ENCODE measurements at places on chromosomes 2 and 18.

DNA sequence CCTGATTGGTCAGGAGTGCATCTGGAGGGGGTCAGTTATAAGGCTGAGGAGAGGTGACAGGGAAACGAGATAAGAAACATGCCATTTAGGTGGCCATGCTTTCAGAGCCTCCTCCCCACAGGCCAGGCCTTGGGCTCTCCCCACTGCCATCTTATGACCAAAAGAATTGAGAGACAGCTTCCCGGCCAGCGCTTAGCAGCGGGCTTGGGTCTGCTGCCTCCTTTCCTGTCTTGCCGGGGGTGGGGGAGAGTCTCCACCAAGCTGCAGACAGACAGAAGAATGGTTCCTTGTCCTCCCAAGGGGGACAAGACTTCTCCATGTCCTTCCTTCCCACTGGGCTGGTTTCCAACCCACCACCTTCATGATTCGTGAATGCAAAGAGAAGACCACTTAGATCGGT lies 171.3 kb downstream of the SMAD7 start:
- DNase-seq, result no peak

GRCh38 chr2:27003857-27004256 lies 28.9 kb upstream of the TMEM214 start:
- no peak for DNase-seq

DNA sequence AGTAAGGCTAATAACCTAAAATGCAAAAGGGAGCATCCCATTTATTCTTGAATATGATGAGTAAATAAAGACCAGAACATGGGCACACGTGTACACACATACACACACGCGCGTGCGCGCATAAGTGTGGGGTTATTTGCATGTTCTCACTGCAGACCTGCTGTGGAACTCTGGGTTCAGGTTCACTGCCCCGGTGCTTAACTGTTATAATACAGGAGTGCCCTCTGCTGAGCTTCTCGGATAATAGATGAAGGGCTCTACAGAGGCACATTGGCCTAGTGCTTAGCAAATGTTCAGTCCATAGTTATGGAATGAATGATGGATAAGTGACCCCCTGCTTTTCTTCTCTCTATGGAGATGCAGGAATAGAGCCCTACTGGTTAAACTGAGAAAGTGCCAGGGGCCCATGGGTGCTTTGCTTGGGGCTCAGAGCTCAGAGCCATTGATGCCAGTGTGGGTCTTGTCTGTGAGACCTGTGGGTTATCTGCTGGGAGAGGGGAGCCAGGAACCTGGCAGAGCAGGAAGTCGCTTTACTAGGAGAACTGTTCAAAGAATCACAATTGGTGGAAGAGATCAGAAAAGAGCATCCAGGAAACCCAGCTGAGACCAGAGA lies 3.6 kb upstream of the ARL4C start:
- peak; percentile 90 for DNase-seq

DNA sequence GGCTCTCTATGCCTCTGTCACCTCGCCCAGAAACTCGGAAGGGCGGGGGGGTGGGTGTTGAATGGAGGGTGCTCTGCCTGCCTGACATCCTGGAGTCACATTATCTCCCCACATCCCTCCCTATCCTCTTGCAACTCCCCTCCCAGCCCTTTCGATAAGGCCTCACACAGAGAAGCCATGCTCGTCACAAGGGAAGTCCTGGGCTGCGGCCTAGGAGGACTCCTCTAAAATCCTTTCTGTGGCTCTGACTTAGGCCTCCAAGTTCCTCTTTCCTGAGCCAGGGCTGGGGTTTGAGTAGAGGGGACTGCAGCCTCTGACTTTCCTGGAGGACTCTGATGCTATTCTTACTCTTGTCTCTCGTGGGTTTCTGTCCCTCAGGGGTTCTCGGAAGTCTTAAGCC lies 75.0 kb upstream of the PKDCC start:
- DNase-seq, result no peak

- DNase-seq, result no peak
Observed at GRCh38 chr18:55506074-55506473, 81.9 kb downstream of the TCF4 start.

DNA sequence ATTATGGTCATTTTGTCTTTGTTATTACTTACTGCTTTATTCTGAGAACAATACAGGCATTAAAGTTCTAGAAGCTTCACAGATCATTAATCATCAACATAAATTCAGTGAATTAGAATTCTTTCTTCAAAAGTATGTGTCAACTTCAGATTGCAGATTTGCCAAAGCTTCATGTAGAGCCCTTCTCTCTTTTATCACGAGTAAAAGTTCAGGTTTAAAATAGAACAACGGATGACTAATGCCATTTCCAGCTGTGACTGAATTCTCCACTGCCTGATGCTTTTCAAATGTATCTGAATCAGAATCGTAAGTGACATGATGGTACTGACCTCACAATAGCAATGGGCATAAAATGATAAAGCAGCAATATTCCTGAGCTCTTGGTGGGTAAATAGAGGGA lies 116.0 kb downstream of the ABCA12 start:
- no peak for DNase-seq

GRCh38 chr2:38945372-38945771 lies 55.7 kb downstream of the ARHGEF33 start:
- no peak for DNase-seq

- no peak for DNase-seq
Observed at GRCh38 chr2:111219734-111220505, 99.2 kb downstream of the BCL2L11 start.

- DNase-seq, result no peak
Observed at GRCh38 chr2:169716238-169716886, 17.3 kb upstream of the KLHL23 start.

DNA sequence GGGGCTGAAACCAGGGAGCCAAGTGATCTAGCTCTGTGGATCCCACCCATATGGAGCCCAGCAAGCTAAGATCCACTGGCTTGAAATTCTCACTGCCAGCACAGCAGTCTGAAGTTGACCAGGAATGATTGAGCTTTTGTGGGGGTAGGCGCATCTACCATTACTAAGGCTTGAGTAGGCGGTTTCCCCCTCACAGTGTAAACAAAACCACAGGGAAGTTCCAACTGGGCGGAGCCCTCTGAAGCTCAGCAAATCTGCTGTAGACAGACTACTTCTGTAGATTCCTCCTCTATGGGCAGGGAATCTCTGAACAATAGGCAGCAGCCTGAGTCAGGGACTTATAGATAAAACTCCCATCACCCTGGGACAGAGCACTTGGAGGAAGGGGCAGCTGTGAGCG lies 96.7 kb downstream of the CCDC148 start:
- DNase-seq, result no peak

GRCh38 chr2:231722721-231723307 lies 14.5 kb downstream of the PTMA start:
- DNase-seq, result no peak

- no peak for DNase-seq
Observed at GRCh38 chr2:145197944-145198343, 678.0 kb upstream of the ZEB2 start.

DNA sequence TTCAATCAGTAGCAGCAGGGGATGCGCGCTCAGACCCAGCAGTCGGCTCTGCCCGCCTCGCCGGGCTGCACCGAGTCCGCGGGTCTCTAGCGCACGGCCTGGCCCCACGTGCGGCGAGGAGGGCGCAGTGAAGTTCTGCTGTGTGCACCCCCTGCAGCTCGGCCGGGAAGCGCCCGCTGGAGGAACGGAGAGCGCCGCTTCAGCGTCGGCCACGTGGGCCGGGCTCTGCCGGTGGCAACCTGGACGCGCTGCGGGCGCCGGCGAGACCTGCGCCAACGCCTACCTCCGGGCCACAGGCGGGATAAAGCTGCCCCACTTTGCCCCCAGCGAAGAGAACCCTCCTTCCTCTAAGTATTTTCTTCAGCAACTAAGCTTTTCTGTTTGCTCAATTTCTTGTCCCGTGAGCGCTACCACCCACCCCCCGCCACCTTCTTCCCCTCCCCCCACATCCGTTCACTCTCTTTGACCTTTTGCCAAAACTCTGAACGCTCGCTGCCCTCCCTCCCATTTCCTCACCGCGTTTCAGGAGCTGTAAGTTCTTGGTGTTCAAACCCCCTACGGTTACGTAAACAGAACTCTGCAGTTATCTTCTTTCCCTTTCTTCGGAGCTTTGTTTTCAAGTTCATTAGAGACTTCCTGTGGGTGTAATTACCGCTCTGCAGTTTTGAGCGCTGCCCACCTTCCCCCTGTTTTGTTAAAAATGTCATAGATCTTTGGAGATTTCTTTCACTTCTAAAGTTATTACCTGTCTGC lies 42.6 kb upstream of the EDAR start:
- peak; percentile 78 for DNase-seq

GRCh38 chr2:130241041-130241707 lies 42.9 kb upstream of the TUBA3E start:
- DNase-seq, result no peak

GRCh38 chr2:200378652-200379290 lies 72.3 kb downstream of the SPATS2L start:
- DNase-seq, result no peak

- DNase-seq, result no peak
Observed at GRCh38 chr2:191643429-191643828, 34.5 kb upstream of the NABP1 start.

DNA sequence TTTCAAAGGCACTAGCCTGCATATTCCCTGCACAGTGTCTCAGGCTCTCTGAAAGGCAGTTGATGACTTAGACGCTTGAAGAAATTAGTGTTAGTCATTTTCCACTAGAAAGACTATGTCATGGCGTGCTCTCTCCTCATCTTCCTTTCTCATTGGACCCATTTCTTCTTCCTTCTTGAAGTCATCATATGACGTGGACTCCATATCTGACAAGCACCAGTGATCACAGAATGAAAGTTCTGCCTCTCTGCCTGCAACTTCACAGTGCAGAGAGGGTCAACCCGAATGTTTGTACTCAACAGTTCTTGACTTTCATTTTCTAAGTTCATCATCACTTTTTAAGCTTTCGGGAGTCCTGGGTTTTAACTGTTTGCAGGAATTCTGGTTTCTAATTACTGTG lies 63.7 kb upstream of the CYRIA start:
- DNase-seq, result no peak

DNA sequence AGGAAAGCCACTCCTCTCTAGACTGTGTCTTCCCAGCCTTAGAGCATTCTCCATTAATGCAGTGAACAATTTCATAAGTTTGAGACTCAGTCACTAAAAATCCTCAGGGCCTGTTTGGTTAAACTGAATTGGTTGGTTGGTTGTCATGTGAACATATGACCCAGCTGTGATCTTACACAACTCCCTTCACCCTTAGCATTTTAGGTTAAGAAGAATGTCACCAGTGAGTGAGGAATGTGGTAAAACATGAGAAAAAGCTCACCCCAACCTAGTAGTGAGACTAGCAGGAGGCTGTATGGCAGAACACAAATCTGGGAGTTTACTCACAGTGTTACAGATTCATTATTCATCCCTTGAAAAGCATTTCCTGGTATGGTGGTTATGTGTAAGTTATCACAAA lies 32.4 kb downstream of the LHCGR start:
- no peak for DNase-seq

- DNase-seq, result no peak
Observed at GRCh38 chr18:493986-494983, 6.2 kb downstream of the COLEC12 start.

DNA sequence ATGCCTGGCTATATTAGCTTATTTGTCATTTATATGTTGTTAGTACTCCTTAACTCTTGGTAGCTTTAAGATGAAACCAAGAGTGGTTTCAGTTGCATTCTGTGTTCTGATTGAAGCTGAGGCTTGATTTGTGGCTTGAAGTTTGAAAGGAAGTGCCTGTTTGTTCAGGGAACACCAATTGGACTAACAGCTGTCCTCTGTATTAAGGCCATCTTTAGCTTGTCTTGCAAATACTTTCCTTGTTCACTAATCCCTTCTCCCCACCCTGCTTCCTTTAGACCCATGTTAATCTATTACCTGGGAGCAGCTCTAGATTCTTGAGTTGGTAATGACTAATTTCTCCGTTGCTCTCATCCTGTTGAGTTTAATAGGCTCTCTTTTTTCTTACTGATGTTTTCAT lies 13.4 kb downstream of the ITGA6 start:
- DNase-seq, result no peak

- no peak for DNase-seq
Observed at GRCh38 chr2:13745330-13745729, 887.2 kb upstream of the LRATD1 start.

GRCh38 chr2:139469985-139470384 lies 689.8 kb upstream of the NXPH2 start:
- no peak for DNase-seq

- no peak for DNase-seq
Observed at GRCh38 chr2:64610316-64610855, 43.3 kb downstream of the SERTAD2 start.

GRCh38 chr18:51654488-51655326 lies 457.2 kb upstream of the MEX3C start:
- no peak for DNase-seq

GRCh38 chr2:8587251-8587791 lies 94.5 kb upstream of the ID2 start:
- DNase-seq, result no peak

- no peak for DNase-seq
Observed at GRCh38 chr2:154194909-154195643, 323.4 kb downstream of the GALNT13 start.

DNA sequence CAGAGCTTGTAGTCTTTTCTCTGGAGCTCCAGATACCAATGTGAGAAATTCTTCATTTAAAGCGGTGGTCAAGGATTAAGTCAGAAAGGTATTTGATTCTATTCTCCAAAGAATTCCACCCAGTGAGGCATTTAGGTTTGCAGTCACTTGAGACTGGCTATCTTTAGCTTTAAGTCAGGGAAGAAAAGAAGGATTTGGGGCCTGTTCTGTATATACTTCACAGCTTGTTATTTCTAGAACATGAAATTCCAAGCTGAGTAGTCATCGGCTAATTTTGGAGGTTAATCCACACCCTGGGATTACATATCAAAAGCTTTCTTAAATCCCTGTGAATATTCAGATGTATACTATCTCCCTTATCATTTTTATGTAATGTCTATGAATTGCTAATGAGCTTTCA lies 39.4 kb downstream of the MYOM1 start:
- no peak for DNase-seq

DNA sequence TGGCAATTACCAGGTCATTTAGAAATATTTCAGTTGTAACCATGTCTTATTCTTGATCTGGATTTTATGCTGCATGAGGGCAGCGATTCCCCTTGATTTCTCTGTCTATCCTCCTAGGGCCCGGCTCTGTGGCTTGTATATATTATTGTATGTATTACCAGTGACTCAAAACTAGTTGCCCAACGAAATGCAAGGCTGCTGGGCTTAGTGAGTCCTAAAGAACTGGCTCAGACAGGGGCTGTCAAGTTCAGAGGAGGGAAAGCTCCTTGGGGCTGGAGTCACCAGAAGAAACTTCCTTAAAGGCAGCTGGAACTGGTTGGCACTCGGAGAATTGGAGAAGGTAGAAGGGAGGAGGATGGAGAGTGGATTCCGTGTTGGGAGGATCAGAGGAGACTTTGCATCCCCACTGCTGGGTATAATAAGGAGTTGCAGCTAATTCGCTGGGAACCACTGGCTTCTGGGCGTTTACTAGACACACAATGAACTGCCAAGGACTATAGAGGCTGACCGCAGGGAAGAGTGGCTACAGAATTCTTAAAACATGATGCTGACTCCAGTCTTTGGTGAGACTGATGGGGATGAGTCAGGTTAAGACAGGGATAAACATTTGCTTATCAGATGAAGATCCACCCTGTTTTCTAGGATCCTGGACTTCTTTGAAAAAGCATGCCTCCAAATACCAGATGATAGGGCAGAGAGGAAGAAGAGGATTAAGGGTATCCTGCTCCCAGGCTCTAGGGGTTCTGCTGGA lies 104.3 kb downstream of the PRKCE start:
- DNase-seq, result no peak

GRCh38 chr2:27118525-27119329 lies at the start of gene CGREF1:
TSS of gene CGREF1 (minus strand) at chr2:27119128. CDS start at chr2:27104366, 14,762 bp downstream.
- no peak for DNase-seq
